ENCODE measurements at places on chromosomes 16 and 17. TPM values are rescaled to one million over a fixed set of nuclear protein-coding genes. Genes with fewer than 3 reads are reported as not detected.

DNA sequence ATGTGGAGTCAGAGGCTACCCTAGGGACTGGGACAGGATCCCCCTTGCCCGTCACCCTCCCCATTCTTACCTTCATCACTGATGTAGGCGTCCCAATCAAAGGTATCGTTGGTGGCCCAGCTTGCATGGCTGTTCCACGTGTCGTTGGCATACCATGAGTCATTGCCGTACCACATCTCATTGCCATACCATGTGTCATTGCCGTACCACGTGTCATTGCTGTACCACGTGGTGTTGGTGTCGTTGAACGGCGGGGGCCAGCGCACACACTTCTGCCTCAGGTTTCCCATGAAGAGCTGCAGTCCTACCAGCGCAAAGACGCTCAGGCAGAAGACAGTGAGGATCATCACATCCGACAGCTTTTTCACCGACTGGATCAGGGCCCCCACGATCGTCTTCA lies 4.8 kb downstream of the SCN4A start:
- no peak for DNase-seq

- DNase-seq: no peak
Observed at GRCh38 chr16:57703416-57704010, 8.9 kb downstream of the DRC7 start.

- DNase-seq: no peak
Observed at GRCh38 chr17:7977039-7977438, 25.4 kb upstream of the GUCY2D start.

DNA sequence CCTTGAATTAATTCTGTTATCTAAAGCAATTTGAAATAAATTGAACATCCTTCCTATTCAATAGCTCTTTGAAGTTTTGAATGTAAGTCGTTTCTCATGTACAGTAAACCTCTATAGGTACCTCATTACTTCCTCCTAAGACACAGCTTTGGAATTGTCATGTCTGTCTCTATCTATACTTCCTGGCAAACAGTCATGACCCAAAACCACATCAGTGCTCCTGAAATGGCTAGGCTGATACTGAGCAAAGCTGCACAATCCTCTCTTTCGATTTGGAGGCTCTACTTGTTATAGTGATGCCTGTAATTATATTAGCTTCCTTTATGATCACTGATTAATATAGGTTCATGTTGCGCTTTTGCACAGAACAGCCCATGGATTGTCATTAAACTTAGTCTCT lies 110.1 kb downstream of the ADAMTS18 start:
- DNase-seq: no peak

Gene EXOC3L1
- 0.35 TPM for total RNA-seq

Gene HSD17B2
- total RNA-seq: 1.2 TPM

Gene TPSG1
- not detected for total RNA-seq

Measured in renal cortical epithelial cell (primary cell).